Tibial nerve (tissue), 4 donors: ENCODE measurements at places on chromosomes 2 and 18. TPM values are rescaled to one million over a fixed set of nuclear protein-coding genes. Genes with fewer than 3 reads are reported as not detected.

The GAD1 gene
- 1.2 TPM for total RNA-seq

The SLC39A10 gene
- 22.2 TPM for total RNA-seq

The BCL2 gene
- 79.1 TPM for total RNA-seq

The CRYBA2 gene
- total RNA-seq, result not detected

The GALR1 gene
- total RNA-seq, result not detected

The CYP27A1 gene
- total RNA-seq, result 92.4 TPM

- no peak for DNase-seq
These were observed 23.4 kb upstream of the LRRC30 start for GRCh38 chr18:7207366-7207915.

GRCh38 chr18:74906184-74906583, 302.8 kb downstream of the PTGR3 start:
- no peak for DNase-seq

GRCh38 chr2:65198737-65199136, 28.9 kb upstream of the ACTR2 start:
- DNase-seq, result no peak

DNA sequence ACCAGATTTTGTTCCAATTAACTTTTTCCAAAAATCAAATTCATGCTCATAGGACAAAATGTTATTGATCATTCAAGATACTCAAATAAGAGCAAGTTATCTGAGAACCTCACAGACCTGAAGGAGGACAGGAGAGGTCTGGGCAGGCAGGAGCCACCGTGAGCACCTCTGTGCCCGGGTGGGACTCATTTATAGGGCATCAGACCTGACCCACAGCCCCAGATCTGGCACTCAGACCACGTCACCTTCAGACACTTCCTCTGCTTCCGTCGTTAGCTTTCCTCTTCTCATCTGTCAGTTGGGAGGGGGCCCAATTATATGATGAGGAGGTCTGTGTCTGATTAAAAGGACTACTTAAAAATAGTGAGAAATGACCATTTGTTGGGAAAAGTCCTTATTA, 169.4 kb downstream of the EIPR1 start:
- DNase-seq, result no peak

DNA sequence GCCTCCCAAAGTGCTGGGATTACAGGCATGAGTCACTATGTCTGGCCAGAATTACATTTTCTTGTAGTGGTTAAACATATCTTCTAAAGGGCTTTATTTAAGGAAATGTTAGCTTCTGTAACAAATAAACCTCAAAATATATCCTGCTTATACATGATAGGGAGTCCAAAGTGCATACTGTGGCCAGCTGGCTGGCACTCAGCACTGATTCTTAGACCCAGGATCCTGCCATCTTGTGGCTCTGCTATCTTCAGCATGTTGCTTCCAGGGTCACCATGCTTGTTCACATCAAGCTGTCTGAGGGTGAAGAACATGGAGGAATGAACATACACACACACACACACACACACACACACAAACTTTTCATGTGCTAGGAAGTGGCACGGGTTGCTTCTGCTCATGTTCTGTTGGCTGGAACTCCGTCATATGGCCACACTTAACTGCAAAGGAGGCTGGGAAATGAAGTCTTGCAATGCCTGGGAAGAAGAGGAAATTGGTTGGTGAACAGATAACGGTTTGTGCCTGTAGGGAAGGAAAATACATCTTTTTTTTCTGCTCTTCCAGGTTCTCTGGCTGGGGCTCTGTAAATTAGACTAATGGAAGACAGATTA, 40.0 kb downstream of the NPPC start:
- DNase-seq, result no peak

GRCh38 chr2:238320246-238320647, at the start of gene TRAF3IP1:
TSS of gene TRAF3IP1 (plus strand) at chr2:238320518. CDS start at chr2:238320663, 145 bp downstream.
- DNase-seq, result peak; percentile 80
